ENCODE measurements at places on chromosomes 1 and 21.
A peak's percentile ranks its signal among the peaks of the same experiment; 100 is the strongest.

- peak; percentile 45 for DNase-seq
These were observed 201.0 kb downstream of the NRIP1 start for GRCh38 chr21:14863745-14864210.

- DNase-seq = no peak
These were observed 246.0 kb downstream of the RYR2 start for GRCh38 chr1:237287876-237288521.

DNA sequence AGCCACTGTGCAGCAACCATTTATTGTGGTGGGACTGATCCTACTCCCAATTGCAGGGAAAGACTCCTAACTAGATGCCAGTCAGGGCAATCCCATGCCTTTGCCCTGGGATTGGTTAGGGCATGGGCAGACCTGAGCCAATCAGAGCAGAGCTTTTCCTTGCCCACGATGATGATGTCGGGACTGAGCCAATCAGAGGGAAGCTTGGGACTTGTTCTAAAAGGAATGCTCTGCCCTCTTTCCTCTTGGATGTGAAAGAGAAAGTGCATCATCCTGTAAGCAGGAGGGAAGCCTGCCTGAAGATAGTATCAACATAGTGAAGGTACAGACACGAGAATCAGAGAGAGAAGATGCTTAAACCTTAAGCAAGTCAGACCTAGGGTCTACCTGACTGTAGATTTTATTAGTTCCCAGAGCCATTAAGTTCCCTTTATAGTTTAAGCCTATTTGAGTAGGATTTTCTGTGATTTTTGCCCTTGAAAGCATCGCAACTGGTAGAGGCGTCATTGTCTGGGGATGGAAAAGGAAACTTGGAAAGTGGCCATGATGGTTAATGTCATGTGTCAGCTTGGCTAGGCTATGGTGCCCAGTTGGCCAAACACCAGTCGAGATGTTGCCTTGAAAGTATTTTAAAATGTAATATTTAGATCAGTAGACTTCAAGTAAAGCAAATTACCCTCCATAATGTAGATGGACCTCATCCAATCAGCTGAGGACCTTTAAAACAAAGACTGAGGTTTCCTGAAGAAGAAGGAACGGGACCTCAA, 19.9 kb downstream of the IRF2BP2 start:
- peak; percentile 46 for DNase-seq

GRCh38 chr1:7218210-7218832, 433.1 kb downstream of the CAMTA1 start:
- peak; percentile 64 for DNase-seq

Data from fibroblast of skin of scalp (primary cell).